ENCODE measurements at places on chromosomes 16 and 17.

- DNase-seq: no peak
Measured at GRCh38 chr17:82544431-82545070, 25.0 kb downstream of the FOXK2 start.

GRCh38 chr17:74759243-74759801, 10.9 kb downstream of the NHERF1 start:
- DNase-seq: peak; percentile 58

DNA sequence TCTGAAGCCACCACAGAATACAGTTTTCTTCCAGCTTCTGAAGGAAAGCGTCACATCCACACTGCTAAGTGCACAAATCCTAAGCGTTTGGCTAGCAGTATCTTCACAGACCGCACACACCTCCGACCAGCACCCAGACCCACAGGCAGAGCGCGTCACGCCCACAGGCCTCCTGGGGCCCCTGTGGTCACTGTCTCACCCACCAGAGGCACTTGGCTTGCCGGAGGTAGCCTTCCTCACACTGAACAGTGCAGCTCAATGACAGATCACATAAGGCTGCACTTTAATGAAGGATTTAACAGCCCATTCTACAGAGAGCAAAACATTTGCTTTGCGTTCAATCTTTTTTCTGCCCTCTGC, 21.2 kb downstream of the SPHK1 start:
- DNase-seq: no peak

DNA sequence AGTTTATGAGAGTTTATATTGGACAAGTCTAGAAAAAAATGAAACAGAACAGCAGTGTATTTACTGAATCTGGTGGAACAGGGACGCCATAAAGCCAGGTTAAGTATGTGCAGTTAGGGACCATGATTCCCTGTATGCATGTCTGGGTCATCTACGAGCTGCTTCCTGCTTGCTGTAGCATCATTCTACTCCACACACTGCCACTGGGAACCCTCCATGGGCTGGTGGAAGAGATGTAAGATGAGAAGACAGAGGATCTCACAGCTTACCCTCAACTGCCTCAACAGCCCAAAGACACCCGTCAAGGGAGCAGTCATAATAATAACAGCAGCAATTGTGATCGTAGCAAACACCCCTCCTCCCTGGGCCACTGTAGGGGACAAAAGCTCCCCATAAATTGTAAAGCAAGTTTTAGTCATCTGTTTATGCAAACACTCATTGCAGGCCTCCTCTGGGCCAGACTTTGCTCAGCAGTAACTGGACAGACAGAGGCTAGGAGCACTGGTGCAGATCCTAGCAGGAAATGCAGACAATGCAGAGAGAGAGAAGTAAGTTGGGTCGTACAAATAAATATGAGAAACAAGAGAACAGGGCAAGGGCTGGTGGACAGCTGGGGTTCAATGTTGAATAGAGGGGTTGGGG, 188.0 kb downstream of the SOX9 start:
- DNase-seq: no peak

GRCh38 chr16:6206080-6206479, 1108.5 kb upstream of the EEF2KMT start:
- DNase-seq: no peak

- DNase-seq: no peak
Measured at GRCh38 chr17:52158450-52159042, at the start of gene CA10. CA10 (minus strand) TSS chr17:52158714.

GRCh38 chr16:86042393-86042792, 143.4 kb downstream of the IRF8 start:
- DNase-seq: no peak

DNA sequence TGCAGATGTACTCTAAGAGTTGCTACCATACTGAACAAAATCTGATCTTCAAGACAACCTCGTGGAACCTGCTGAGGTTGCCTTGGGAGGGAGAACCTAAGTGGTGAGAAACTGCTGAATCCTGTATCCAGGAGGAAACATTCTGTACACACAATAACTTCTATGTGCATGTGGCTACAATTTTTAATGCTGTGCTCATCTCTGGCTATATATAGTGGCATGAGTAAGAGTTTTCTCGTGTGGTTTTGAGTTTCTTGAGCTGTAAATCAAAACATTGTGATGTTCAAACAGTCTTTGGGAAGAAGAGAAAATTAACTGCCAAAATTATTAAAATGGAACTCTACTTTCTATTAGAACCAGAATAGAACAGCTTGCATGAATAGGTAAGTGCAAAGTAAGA, 206.8 kb downstream of the CA10 start:
- DNase-seq: no peak

- no peak for DNase-seq
Measured at GRCh38 chr17:31462261-31462660, 70.8 kb downstream of the RAB11FIP4 start.

DNA sequence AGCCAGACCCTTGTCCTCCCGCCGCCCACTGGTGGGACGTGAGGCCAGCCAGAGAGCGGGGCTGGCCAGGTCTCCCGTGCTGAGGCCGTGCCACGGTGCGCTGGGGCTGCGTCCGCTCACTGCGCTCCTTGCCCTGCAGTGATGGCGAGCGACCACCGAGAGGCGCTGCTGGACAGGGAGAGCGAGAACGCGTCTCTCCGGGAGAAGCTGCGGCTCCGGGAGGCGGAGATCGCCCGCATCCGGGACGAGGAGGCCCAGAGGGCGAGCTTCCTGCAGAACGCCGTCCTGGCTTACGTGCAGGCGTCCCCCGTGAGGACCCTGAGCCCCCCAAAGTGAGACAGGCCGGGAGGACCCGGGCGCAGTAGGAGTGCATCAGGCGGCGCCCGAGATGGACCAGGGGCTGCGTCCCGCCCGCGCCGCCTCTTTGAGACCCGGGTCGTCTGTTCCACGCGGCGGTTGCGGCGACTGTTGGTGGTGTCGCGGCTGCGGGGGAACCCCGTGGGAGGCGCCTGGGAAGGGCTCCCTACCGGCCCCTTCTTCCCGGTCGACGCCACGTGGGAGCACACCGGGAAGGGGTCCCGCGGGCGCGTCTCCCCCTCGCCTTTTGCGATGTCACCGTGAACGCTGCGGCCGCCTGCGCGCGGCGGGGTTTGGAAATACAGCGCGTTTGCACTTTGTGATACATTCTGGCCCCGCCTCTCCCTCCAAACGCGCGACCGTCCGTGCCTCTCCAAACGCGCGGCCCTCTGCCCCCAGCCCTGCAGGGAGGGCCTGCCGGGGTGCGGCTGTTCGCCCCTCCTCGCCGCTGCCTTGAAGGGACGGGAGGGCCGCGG, 792 bp upstream of the RAC3 start:
- peak; percentile 90 for DNase-seq

- DNase-seq: no peak
Measured at GRCh38 chr16:19182481-19182880, 14.4 kb downstream of the SYT17 start.

DNA sequence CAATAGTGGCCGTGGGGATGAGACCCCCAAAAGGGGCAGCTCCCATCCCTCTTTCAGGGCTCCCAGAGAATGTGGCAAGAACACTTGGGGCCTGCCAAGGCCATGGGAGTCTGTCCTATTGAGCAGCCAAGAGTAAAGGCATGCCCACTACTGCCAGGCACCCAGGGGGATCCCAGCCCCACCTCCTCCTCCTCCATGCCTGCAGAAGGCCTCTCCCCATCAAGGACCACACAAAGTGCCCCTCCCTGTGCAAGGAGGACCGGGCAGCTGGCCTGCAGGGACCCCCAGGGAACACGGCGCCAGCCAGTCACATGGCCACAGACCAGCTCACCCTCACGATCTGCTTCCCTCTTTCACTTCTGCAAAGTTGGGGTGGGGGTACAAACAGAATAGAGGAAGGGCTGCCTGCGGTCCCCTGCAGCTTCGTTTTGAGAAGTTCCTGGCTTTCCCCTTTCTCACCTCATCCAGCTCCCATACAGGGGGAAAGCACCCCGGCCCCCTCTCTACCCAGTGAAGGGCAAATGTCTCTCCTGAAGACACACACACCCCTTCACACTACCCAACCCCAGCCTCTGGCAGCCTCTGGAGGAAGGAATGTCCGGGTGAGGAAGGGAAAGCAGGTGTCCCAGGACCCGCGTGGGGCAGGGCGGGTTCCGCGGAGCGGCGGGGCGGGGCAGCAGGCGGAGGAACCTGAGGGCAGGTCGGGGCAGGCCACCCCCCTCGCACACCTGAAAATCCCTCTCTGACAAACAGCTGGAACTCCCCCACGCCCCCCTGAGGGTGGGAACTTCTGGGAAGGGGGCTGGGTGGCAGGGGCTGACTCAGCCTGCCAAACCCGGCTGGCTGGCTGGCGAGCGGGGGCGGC, 2.0 kb downstream of the PPP1R9B start:
- peak; percentile 84 for DNase-seq

DNA sequence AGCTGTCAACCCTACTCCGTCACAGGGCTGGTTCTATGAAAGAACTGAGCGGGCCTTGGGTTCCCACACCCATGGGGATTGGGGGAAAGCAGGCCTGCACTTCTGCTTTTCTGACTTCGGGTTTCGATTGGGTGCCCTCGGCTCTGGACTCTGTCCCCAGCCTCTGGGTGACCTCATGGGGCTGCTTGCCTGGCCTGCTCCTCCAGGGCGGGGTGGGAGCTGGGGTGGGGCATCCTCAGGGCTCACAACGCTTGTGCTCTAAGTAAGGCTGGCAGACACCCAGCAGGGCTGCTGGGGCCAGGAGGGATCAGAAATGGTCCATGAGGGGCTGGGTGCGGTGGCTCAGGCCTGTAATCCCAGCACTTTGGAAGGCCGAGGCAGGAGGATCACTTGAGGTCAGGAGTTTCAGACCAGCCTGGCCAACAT, 19.2 kb downstream of the ARHGAP27 start:
- DNase-seq: no peak

- no peak for DNase-seq
Measured at GRCh38 chr17:66371561-66371960, 69.1 kb downstream of the PRKCA start.

DNA sequence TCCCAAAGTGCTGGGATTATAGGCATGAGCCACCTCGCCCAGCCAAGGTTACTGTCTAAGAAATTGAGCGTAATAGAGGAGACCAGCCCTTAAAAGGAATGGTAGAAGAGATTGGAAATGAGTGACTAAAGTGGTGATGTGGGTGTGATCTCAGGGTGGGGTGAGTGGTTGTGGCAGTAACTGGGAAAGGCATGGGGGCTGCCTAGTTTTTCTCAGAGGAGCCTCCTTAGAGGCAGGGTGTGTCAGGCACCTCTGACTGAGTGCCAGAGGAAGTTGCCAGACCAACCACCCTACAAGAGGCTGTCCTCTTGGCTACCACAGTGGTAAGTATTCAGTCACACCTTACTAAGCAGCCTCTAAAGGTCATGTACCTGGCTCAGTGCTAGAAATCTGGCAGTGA, 8.9 kb downstream of the DUS2 start:
- DNase-seq: no peak

GRCh38 chr17:46977348-46977747, 1.7 kb downstream of the RPRML start:
- DNase-seq: no peak

DNA sequence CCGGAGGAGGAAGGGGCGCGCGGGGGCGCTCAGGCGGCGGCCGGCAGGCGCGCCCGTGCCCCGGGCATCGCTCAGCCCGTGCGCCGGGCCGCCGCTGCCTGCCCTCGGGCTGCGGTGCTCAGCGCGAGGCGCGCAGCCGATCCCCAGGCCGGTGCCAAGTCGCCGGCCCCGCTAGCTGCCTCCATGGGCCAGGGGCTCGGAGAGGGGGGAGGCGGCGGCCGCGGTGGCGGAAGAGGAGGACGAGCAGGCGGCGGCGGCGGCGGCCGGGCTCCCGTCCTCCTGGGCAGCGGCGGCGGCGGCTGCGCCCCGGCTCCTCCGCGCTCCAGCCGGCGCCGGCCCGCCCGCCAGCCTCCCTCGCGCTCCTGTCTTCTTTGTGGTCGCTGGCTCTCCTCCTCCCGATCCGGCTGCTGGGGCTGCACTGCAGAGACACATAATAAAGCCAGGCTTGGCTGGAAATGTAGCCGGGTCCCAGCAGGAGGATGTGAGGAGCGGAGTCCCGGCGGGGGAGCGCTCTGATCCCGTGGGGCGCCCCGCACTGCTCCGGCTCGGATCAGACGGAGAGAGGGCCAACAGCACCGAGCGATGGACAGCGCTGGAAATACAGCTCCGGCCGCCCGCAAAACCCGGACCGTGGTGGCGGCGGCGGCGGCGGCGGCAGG, 889 bp upstream of the ZNF423 start:
- peak; percentile 29 for DNase-seq

DNA sequence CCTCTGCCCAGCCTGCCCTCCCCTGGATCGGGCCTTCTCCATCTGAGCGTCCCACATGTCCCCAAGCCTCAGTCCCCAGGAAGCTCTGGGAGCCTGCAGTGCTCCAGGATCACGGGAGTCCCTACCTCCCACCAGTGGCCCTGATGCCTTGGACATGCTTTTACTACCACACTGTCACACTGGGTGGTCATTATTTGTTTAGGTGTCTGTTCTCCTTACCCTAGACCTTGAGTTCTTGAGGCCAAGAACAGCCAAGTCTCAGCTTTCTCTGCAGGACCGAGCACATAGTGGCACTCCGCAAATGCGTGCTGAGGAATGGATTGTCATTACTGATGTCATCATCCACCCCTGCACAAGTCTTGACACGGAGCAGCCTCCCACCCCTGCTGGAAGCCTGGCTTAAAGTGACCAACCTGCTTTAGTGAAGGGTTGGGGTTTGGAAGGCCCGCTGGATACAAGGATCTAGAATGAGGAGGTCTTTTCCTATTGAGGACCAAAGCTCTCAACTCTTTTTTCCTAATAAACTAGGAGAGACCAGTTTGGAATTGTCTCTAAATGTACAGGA, 132.9 kb upstream of the CRHR1 start:
- DNase-seq: no peak
